ENCODE measurements at places on chromosomes 7 and 10.

- no peak for DNase-seq
These were observed 183.9 kb upstream of the MBL2 start for GRCh38 chr10:52956461-52956860.

DNA sequence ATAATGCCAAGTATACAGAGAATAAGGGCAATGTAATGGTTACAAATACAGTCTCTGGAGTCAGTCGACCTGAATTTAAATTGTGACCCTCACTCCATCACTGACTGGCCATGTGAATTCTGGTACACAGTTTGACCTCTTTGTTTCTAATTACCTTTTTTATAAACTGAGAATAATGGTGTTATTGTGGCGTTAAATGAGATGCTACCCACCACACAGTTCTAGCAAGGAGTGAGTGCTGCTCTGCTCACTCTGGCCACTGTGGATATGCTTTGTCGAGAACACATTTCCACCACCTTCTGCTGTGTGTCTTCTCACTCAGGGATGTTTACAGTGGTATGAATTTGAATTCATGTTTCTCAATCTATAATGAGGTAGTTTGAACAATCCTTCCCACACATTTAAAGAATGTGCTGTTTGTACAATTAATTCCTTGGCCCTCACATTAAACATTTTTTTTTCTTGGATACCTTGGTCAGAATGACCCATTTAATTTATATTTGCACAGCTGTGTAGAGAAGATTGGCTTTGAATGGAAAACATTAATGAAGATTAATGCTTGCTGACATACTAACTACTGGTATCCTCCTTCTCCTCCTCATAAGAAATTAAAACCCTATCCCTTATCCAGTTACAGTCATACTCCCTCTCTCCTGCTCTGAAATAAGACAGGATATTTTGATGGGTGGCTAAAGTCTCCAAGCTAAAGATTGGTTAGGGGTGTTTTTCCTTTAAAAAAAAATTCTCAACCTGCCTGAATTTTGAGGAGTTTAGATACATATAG is 42.4 kb downstream of the PLCE1 start:
- no peak for DNase-seq

DNA sequence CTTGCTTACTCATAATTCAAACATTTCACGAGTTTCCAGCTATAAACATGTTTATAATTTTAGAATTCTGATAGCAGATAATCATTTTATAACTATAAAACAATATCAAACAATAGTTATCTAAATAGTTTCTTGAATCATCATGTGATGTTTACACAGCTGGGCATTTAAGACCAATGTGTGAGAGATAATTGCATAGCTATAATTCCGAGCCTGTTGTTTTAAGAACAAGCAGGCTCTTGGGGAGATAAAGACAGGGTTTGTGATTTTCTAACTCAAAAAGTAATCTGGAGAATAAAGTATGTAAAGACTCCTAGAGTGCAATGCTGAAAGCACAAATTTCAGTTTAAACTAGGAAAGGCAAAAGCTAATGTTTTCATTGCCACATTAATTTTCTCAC is 331.2 kb downstream of the LRRTM3 start:
- no peak for DNase-seq

- no peak for DNase-seq
These were observed 72.3 kb upstream of the LEP start for GRCh38 chr7:128168667-128169210.

GRCh38 chr7:146291900-146292299 is 175.3 kb downstream of the CNTNAP2 start:
- DNase-seq = no peak

GRCh38 chr10:88474884-88475844 is 108.0 kb downstream of the RNLS start:
- DNase-seq = no peak

Measured in anterior cingulate cortex (tissue), 58 donors.